ENCODE measurements at places on chromosomes 7 and 10.

GRCh38 chr10:67533376-67533775 lies 162.6 kb downstream of the CTNNA3 start:
- no peaks in the 10 kb centered on the region for H3K4me1 ChIP-seq
- no peak for DNase-seq
- H3K27me3 ChIP-seq, result no peaks in the 10 kb centered on the region
- no peak overlapping the region for H3K4me3 ChIP-seq
- H3K27ac ChIP-seq, result no peak overlapping the region

DNA sequence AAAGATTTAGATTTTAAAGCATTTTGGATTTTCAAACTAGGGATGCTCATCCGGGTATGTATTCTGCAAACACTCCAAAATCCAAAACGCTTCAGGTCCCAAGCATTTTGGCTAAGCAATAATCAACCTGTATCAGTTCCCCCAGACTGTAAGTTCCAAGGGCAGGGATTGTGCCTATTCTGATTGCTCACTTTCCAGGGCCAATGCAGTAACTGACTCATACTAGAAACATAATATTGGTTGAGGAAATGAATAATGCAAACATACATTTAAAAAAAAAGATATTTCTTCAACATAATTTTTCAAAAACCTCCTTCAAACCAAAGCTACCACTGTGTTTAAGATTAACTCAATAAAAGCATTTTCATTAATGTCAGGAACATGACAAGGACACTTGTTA lies 69.5 kb downstream of the HIBADH start:
- no peak overlapping the region for H3K27ac ChIP-seq
- no peaks in the 10 kb centered on the region for H3K4me1 ChIP-seq
- H3K36me3 ChIP-seq, result no peaks in the 10 kb centered on the region
- no peak overlapping the region for H3K4me3 ChIP-seq

DNA sequence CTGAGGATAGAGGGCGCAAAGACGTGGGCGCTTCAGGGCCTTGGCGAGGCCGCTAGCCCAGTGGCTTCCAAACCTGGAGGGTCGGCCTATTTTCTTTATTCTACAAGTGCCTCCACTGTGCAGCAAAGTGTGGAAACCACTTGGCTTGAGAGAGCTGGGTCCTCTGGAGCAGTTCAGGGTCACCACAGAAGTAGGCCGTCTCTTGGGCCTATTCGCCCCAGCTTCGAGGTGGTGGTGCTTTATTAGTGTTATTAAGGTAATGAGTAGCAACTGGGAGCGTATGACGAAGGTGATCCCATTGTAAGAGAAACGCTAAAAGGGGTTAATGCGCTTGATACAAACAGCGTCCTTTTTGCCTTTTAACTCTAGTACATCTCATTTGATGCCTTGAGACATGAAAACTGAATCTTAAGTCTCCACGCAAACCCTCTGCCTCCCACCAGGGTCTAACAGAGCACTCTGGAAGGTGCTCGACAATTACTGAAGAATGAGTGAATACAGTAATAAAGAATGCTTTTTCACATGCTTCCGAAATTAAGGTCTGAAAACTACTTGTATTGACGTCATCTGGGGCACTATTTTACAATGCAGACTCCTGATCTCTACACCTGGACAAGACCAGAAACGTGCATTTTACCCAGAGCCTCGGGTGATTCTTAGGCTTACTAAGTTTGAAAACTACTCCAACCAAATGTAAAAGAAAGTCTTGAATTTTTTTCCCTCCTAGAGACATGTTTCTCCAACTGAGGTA lies 647 bp upstream of the GSAP start:
- no peaks in the 10 kb centered on the region for H3K36me3 ChIP-seq
- H3K27ac ChIP-seq, result no peak overlapping the region
- peaks cover 14% of the 10 kb centered on the region for H3K27me3 ChIP-seq
- DNase-seq, result no peak
- peak overlapping the region; percentile 80 for H3K4me3 ChIP-seq

- DNase-seq, result no peak
- H3K27ac ChIP-seq, result no peak overlapping the region
- peaks cover 1% of the 10 kb centered on the region for H3K4me1 ChIP-seq
- H3K4me3 ChIP-seq, result no peak overlapping the region
These were observed 24.8 kb downstream of the CCSER2 start for GRCh38 chr10:84353052-84353803.

DNA sequence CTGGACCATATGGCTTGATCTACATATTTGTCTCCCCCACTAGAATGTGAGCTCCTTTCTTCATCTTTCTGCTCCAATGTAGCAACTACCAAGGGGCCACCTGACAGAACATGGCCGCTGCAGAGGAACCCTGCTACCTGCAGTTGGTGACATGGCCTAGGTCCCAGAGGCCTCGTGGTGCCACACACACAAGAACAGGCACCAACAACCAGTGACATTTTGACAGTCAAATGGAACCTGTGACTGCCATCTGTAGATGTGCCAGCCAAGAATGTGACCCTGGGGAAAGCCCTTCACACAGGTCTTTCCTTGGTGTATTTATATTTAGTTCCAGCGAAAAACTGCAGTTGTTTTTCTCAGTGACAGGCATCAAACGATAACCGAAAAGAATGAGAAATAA lies 67.9 kb upstream of the ANKRD1 start:
- H3K27ac ChIP-seq, result no peak overlapping the region
- H3K27me3 ChIP-seq, result no peaks in the 10 kb centered on the region
- H3K4me3 ChIP-seq, result no peak overlapping the region

- no peaks in the 10 kb centered on the region for H3K27me3 ChIP-seq
- H3K4me1 ChIP-seq, result no peaks in the 10 kb centered on the region
- DNase-seq, result peak; percentile 68
- H3K36me3 ChIP-seq, result peaks cover 4% of the 10 kb centered on the region
- H3K4me3 ChIP-seq, result no peak overlapping the region
These were observed 85.7 kb downstream of the GRB10 start for GRCh38 chr7:50696810-50697582.

DNA sequence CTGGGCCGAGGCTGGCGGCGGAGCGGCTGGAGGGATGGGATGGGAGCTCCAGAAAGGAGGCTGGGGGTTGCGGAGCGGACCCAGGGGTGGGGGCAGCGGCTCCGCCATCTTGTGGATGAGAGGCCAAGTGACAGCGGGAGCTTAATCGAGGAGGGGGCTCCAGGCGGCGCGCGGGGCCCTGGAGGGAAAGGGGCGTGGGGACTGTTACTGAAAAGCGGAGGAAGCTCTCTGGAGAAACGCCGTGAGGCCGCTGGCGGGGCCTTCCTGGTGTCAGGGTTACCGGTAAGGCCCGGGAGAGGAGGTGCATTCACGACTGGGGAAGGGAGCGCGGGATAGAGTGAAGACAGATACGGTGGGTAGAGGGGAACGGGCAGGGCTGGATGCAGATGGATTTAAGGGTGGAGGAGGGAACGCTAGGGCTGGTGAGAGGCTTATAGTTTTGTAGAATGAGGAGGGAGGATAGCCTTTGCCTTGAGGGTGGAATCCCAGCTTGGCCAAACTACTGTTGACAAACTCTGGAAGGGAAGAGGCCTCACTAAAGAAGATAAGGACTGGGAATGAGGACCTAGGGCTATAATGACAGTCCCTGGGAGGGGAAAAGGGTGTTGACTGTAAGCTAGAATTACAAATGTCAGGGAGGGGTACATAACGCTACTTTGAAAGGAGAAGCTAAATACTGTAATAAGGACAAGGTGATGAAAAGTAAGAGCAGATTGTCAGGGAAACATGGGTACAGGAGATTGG lies 535 bp downstream of the BTRC start:
- H3K4me3 ChIP-seq, result peak overlapping the region; percentile 99
- H3K4me1 ChIP-seq, result peaks cover 3% of the 10 kb centered on the region
